ENCODE measurements at places on chromosomes 13 and 19.
A peak's percentile ranks its signal among the peaks of the same experiment; 100 is the strongest.

GRCh38 chr19:44553478-44554171, 24.1 kb upstream of the CEACAM20 start:
- DNase-seq, result no peak

- DNase-seq, result no peak
Measured at GRCh38 chr13:86572115-86572514, 772.9 kb upstream of the SLITRK6 start.

DNA sequence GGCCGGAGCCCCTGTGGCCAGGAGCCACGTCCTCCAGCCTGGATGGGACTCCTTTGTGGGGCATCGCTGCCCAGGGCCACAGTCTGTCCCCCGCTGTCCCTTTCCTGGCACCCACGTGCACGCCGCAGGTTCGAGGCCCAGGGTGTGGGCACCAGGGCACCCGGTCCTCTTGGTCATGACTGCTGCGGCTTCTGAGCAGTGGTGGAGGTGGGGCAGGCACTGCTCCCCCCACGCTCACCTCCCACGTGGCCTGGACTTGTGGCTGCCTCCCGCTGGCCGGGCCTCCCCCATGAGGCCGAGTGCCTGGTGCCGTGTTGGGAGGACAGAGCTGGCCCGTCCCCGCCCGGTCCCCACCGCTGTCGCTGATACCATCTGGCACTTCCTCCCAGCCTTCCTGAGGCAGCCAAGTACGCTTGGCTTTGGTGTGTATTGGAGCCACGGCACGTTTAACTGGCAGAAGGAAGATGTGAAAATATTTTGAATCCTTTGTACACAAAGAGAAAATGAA, 12.8 kb downstream of the SPPL2B start:
- no peak for DNase-seq

DNA sequence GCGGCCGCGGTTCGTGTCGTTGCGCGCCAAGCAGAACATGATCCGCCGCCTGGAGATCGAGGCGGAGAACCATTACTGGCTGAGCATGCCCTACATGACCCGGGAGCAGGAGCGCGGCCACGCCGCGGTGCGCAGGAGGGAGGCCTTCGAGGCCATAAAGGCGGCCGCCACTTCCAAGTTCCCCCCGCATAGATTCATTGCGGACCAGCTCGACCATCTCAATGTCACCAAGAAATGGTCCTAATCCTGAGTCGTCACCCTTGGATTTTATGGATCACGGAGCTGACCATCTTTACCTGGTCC, 475 bp downstream of the MRPL57 start:
- no peak for DNase-seq

- DNase-seq, result no peak
Measured at GRCh38 chr19:7856679-7857663, 17.2 kb downstream of the PRR36 start.

GRCh38 chr13:88585861-88586260, 914.7 kb downstream of the SLITRK5 start:
- no peak for DNase-seq

GRCh38 chr19:29866011-29866410, 54.2 kb downstream of the CCNE1 start:
- DNase-seq, result no peak

- no peak for DNase-seq
Measured at GRCh38 chr19:56211718-56212117, 9.6 kb downstream of the ZSCAN5C start.

GRCh38 chr19:35066691-35067563, 25.4 kb downstream of the HPN start:
- DNase-seq, result peak; percentile 85

GRCh38 chr19:49781394-49781793, 14.6 kb downstream of the AP2A1 start:
- no peak for DNase-seq

DNA sequence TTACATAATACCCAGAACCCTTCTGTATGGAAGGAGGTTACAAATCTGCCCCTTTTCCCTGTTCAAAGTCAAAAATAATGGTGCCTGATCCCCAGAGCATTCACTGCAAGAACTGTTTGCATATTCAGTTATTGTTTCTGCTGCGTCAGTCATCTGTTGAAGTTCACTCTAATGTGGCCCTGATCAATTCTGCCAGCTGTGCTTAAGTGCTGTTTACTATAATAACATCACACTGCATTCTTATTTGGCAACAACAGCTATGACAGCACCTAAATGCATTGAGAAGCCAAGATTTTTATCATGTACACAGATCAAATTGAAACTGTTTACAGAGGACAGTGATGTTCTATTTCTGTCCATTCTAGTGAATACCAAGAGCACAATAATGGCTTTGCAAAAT, 115.9 kb downstream of the DACH1 start:
- DNase-seq, result no peak

DNA sequence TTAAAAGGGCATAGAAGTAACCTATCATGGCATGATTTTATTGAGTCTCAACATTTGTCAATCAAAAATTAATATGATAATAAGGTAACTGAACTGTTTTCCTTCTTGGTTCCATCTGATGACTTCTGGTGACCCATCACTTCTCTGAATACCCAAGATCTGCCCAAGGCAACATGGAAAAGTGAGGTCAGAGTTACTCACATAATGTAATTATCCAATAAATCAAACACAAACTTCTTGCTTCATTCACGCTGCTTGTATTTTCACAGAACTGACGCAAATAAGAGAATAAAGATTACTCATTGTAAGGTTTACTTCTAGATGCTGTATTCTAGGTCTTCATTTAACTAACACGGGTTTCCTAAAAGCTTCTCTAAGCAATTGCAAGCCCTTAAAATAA, 361.6 kb downstream of the RBM26 start:
- DNase-seq, result no peak

GRCh38 chr13:19991531-19991930, 33.0 kb downstream of the ZMYM2 start:
- no peak for DNase-seq

DNA sequence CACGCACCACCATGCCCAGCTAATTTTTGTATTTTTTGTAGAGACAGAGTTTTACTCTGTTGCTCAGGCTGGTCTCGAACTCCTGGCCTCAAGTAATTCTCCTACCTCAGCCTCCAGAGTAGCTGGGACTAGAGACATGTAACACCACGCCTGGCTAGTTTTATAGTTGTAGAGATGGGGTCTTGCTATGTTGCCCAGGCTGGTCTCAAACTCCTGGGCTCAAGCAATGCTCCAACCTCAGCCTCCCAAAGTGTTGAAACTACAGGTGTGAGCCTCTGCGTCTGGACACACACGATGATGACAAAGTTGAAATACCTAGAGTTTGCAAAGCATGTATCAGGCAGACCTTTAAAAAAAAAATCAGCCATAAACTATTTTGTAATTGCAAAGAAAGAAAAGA, 4.6 kb upstream of the PTOV1 start:
- no peak for DNase-seq

GRCh38 chr13:63351081-63351480, 1935.4 kb upstream of the PCDH20 start:
- DNase-seq, result no peak

- no peak for DNase-seq
Measured at GRCh38 chr19:53906211-53907192, 2.6 kb upstream of the CACNG7 start.

DNA sequence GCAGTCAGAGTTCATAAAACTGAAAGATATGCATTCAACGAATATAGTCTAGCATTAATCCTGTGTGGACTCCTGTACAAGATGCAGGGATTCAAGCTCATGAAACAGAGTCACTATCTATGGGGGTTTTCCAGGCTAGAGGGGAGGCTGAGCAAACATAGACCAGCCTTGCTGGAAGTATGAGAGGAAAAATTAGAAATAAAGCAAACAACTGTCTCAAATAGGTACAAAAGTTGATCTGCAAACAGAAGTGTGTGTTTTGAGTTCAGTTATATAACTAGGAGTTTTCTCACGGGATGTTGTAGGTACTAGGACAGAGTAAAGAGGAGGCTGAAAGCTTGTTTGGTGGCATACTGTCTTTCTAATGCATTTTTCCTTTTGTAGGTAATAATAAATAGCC, 8.5 kb upstream of the LGALS14 start:
- DNase-seq, result no peak

- DNase-seq, result no peak
Measured at GRCh38 chr13:110533771-110534670, 27.5 kb downstream of the RAB20 start.

DNA sequence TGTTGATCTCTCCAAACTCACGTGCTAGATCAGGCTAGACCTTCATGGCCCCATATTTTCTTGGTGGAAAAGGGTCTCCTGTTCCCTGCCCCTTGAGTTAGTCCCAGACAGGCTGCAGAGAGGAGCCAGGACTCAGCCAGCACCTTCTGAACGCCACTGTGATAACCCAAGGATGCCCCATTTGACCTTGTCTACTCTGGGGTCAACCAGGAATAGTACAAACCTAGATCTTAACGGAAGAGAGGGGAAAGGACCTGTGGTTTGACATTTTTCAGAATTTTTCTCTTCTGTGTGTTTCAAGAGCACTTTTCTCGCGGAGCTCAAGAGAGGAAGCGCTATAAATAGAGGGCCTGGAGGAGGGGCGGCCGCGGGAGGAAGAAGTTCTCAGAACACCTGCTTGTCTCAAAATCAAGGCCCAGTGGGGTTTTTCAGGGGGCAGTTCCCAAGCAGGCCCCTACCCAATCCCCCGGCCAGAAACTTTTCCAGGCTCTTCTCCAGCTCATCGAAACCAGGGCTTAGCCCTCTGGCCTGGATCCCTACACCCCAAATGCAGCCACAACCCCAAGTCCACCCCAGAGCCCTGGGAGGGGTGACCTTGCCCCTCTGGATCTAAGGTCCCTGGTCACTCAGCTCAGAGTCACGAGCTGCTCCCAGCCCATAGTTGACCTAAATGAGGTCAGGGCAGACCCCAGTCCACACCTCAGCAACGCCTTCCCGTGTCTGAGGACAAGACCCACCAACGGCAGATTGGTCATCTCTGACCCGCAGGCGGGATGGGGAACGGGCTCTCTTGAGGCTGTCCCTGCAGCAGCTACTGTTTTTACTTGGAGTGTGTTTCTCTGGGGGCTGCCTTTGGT, 75.6 kb upstream of the TM9SF2 start:
- DNase-seq, result no peak

DNA sequence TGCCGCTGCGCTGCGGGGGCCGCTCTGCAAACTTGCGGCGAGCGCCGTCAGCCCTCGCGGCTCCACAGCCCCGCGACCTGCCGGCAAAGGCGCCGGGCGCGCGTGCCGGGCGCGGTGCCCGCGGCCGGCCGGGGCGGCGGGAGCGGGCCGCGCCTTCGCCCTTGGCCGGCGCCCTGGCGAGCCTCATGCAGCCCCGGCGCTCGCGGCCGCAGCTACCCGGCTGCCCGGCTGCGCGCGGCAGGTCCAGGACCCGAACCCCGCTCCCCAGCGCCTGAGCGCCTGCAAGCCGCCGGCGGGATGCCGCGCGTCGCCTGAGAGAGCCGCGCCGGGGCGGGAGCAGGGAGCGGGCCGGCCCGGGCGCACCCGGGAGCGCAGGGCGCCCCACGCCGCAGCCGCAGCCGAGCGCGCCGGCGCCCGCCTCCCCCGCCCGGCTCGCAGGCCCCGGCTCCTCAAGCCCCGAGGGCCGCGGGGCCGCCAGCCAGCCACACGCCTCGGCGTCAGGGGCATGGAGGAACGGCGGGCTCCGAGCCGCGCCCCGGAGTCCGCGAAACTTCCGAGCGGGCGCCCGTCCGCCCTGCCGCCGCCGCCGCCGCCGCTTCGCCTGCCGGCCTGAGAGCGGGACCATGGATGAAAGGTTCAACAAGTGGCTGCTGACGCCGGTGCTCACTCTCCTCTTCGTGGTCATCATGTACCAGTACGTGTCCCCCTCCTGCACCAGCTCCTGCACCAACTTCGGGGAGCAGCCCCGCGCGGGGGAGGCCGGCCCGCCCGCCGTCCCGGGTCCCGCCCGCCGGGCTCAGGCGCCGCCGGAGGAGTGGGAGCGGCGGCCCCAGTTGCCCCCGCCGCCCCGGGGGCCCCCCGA, 564 bp downstream of the HS6ST3 start:
- no peak for DNase-seq

DNA sequence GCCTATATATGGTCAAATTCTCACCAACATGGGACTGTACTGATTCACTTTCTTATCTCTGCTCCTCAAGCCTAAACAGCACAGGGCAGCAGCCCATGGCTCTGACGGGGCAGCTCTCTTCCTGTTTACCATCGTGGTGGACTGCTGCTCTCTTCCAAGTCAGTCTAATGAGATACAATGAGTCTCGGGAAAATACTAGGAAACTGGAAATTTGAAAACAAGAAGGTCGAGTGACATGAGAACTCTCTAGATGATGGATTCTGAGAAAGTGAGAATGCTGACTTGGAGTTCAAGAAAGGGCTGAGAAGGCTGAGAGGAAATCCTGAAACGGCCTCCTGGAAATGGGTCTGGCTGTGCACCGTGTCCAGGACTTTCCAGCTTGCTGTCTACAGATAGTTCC, 122.8 kb upstream of the ARGLU1 start:
- no peak for DNase-seq

GRCh38 chr19:38562096-38562495, 55.7 kb downstream of the MAP4K1 start:
- DNase-seq, result no peak

DNA sequence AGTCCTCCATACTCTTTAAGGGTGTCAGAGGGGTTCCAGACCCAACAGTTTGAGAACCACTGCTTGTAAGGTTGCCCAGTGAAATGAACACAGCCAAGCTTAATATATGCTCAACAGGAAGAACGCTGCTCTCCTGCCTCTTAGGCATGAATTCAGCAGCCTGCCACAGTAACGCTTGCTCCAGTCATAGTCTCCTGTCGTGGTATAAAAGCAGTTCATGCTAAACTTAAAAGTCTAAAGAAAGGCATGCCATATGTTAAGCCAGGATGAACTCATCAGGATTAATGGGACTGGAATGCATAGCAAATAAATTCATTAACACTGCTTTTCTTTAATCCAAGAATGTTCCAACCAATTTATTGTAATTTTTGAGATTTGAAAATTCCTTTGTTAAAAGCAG, 38.7 kb downstream of the SLC7A1 start:
- DNase-seq, result no peak

GRCh38 chr13:46202188-46202795, 9.4 kb upstream of the LRRC63 start:
- no peak for DNase-seq

DNA sequence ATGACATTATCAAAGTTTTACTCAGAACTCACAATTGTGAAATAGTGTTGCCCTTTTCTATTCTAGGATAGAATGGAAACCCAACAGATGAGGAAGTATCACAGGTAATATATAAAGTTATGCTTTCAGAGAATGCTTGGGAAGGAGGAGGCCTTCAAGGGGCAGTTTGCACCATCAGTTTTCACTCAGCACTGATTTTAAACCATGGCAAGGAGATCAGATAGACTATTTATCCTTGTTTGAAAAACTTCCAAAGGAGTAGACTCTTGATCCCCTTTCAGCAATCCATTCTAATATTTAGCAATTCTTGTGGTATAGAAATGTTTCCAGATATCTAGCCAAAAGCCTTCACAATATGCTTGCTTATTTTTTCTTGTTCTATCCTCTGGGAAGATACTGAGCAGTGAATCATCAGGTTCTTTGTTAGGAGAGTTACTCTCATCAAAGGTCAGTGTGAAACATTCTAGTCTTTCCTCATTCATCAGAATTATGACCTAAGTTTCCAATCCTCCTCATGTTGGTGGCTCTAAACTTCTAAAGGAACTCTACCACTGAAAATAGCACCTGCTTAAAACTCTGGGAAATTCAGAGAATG, 3.8 kb downstream of the GPC6 start:
- DNase-seq, result no peak

All from breast epithelium (tissue), 4 donors.